ENCODE measurements at places on chromosomes 12 and 14. TPM values are rescaled to one million over a fixed set of nuclear protein-coding genes. Genes with fewer than 3 reads are reported as not detected.

DNA sequence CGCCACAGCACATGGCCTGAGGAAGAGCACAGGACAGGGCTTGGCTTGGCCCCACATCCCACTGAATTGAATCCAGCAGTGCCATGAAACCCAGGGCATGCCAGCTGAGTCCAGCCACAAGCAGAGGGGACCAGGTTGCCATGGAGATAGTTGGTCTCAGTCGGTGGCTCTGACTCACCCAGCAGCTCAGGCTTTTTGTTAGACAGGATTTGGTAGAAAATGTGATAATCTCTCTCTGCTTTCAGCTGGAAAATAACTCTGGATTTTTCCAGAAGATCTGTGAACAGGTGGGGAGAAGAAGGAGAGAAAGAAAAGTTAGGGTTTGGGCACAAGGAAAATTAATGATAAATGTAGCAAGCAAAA, 4.8 kb downstream of the MYH7 start:
- DNase-seq, result no peak

DNA sequence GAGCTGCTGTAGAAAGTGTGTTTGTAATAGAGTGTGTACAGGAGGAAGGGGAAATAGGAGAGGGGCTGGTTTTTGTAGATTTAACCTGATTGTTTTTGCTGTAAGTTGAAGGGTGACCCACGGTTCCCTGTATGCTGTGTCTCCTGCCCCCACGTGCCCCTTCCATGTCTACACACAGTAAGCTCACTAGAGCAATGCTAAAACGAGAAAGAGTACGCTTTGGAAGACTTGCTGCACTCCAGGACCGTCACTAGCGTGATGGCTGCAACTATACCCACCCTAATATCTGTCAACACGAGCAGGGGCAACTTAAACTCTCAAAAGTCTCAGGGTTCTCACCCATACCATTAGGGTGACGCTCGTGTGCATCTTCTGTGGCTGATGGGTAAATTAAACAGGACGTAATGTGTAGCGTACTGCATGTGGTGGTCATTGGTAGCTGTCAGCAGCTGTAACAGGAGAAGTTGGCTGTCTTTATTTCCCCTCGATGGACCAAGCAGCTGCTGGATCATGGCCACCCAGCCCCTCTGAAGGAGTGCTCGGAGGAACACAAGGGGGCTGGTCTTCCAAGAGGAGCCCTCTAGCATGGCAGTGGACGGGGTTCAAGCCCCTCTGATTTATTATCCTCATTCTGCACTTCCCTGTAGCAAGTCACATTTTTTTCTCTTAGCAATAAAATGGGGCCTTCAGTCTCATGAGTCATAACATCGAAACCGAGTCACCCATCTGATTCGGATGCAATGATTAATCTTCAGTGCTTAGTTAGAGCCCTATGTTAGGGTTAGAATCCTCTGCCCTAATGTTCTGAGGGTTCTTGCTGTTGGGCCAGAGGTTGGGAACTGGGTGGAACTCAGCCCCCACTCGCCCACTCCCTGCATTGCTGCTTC, 14.0 kb downstream of the CCND2 start:
- no peak for DNase-seq

DNA sequence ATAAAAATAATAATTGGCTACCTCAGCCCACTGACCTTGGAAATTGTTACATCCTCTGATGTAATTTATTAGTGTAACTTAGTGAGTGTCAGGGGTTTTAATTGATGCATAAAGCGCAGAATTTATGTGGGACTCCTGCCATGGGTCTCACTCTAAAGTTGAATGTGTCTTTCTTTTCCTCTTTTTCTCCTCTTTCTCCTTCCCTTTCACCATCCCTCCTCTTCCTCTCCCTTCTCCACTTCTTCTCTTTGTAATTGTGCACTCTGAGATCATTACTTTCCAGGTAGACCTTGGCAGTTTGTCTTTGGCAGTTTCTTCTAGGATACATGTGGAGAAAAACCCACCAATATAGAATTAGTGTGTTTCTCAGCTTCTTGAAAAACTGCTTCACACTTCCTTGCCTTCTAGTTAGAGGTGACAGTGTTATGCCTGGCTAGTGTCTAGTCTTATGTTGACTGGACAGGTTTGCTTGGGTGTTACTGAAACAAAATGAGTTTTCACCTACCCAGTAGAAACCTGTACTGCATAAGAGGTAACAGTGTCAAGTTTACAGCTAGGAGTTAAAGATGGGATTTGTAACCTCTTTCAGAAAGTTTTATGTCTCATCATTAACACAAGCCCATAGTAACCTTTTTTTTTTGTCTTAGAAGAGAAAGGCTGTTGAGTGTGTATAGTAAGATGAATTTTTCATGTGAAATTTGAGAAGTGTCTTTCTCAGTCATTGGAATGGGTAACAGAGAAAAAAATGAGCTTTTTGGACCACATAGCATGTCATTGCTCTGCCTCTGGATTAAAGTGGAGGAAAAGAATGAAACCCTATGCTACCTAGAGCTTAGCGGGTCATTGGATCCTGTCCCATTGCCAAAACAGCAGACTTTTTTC, 18.6 kb downstream of the PELI2 start:
- DNase-seq, result no peak

DNA sequence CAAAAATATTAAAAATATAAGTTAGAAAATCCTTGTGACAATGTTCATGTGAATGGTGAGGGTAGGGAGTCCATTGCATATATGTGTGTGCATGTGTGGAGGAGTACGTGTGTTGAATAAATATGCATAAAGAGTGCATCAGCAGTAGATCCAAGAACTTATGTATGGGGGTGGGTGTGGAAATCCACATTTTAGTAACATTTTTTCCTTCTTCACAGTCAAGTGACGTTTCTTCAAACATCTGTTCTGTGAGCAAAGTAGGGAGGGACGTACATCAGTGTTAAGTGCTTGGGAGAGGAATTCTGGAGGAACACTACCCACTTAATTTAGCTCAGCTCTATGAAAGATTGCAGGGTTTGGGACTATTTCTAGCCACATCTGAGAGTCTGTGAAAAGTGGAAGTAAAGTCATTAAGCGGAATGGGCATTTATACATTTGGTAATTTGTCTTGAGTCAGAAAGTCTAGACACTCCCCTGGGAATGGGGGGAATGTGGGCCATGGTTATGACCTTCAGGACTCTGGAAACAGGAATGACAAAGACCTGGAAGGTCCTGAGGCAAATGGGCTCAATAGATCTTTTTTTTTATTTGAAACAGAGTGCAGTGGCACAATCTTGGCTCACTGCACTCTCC, 156.4 kb upstream of the PLXNC1 start:
- DNase-seq, result no peak

DNA sequence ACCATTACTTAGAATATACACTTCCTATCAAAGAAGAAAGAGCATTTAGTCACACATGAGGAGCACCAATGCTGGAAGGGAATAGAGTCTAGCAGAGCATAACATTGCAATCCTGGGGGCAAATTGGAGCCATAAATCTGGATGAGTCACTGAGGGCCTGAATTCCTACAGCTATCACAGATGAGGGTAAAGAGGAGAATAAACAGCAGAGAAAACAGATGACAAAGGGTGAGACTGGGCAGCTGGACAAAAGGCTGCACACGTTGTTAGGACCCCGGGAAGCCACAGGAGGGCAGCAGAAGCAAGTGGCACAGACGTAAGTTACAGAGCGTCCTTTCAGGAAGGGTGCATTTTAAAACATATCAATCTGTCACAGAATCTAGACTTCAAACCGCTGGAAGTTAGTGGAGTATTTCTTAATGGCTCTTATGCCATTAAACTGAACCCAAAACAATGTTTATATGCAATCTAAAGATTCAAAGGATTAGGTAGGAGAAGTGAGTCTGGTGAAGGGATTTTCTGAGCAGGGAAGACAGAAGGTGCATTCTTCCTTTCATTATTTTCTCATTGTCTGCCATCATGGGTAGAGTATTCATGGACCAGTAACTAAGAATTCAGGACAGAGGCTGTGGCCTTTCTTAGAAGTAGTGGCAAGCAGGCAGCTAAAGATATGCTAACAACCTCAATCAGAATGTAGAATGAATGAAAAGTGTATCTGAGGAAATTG, 159.8 kb upstream of the DAAM1 start:
- peak; percentile 58 for DNase-seq

GRCh38 chr12:99981639-99982190, 3.0 kb downstream of the ANKS1B start:
- DNase-seq, result no peak

DNA sequence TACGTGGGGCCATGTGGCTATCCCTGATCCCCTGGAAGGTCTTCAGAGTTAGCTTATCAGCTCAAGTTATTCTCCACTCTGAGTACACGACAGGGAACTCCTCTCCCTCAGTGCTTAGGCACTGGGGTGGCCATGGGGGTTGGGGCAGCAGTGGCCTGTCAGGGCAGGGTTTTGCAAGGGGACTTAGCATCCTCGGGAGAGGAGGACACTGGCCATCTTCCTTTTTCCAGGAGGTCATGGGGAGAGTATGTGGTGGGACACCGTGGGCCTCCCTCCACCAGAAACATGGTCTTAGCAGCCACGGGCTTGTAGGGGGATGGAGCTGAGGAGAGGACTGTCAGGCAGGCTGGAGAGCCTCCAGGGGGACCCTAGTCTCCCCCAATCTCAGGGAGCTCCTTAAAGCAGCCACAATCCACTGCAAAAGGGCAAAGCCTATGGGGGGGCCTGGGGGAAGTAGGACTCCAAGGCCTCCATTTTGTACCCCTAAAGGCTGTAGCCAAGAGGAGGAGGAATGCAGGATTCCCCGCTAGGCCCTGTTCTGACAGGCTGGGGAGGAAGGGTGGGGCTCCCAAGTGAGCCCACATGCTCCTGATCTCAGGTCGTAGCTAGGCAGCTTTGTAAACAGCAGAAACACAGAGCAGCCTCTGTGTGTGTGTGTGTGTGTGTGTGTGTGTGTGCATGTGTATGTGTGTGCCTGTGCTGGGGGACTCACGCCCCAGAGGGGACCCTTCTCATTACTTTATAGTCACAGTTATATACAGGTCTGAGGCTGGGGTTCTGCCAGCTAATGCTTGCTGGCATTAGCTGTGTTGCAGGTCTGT, 36.6 kb downstream of the KRT80 start:
- DNase-seq, result no peak

DNA sequence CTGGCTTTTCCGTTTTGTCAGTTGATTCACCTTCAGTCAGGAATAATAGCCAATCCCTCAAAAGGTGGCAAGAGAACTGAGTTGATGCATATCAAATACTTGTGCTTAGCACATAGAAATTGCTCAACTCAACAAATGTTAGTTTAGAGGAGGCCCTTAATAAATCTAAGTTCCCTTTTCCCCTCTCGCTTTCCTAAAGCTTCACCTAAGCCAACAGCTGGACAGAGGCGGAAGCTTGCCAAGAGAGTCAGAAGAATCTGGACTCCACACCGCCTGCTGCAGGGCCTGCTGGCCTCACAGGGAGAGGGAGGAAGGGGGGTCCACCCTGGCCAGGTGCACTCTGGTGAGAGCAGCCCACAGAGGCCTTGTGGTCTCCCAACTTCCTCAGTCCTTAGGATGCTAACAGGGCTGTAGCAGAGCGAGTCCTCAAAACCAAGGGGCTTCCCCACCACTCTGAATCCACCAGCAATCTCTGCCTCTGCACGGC, 213.1 kb downstream of the CHST11 start:
- DNase-seq, result no peak

DNA sequence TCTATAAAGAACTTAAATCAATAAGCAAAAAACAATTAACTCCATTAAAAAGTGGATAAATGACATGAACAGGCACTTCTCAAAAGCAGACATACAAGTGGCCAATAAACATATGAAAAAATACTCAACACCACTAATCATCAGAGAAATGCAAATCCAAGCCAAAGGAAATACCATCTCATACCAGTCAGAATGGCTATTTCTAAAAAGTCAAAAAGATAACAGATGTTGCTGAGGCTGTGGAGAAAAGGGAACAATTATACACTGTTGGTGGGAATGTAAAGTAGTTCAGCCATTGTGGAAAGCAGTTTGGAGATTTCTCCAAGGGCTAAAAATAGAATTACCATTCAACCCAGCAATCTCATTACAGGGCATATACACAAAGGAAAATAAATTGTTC, 234.5 kb upstream of the PLXNC1 start:
- no peak for DNase-seq

DNA sequence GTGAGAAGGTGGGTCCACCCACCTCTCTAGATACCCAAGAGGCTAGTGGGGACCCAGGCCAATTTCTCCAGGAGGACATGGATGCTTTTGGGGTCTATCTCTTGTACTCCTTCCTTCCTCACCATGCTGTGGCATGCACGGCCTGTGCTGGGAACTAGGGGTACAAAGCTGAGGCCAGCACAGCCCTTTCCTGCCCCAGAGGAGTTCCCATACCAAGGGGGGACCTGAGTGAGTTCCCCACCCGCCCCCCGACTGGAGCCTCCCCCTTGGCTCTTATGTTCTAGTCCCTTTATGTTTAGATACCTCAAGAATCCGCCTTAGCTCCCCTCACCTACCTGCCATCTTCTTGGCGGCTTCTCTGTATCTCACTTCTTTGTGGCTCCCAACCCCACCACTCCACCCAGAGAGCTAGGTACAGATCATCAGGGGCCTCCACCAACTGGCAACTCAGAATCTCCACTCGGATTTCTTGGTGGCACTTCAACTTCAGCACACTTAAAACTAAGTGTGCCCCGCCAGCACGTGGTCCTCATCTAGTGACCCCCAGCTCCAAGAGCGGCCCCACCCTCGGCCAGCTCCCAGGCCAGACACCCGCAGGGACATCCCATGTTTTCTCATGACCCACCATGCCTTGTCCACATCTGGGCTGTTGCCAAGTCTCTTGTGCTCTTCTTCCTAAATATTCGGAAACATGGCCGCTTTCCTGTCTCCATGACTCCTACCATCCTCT, 115.2 kb upstream of the RTL1 start:
- no peak for DNase-seq

DNA sequence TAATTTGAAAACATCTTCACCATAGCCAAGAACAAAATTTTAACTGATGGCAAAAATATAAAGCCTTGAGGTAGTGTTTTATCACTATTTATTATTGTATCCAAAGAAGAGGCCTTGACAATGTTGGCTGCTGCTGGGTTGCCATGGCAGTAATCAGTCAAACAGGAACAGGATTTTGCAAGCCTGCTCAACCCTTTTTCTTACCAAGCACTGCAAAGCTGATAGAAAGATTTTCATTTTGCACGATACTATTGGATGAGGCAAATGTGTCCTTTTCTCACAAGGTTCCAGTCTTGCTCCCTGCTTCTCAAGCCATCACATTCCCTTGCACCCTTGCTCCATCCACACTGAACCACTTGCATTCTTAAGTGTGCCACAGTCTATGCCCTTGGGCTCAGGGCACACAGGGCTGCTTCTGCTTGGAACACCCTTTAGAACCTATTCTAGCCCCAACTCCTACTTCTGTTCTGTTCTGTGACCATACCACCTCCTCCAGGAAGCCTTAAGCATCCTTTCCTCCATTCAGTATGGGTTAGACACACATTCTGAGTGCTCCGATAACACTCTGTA, 76.5 kb upstream of the AMIGO2 start:
- DNase-seq, result no peak

Gene RTL1
- total RNA-seq, result not detected

Gene MGP
- not detected for total RNA-seq

Gene TSPAN8
- 39.6 TPM for total RNA-seq

Gene TNS2
- total RNA-seq, result 12.1 TPM

Gene MYF6
- total RNA-seq, result not detected
